ENCODE measurements at places on chromosomes 11 and 22.

DNA sequence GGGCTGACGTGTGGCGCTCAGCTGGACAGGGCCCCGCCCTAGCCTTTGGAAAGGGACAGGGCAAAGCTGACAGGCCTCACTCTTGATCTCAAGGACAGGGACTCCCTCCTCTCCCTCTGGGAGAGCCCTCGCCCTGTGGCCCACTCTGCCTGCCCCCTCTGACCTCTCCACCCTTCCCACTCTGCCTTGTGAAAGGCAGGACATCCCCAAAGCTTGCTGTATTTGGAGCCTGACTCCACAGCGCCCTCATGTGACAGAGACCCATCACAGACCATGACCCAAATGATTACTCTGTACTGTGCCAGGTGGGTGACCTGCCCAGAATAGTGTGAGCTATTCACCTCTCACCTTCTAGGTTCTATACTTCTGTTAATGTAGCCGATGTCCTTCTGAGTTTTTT is 18.8 kb downstream of the P2RY2 start:
- DNase-seq: no peak

DNA sequence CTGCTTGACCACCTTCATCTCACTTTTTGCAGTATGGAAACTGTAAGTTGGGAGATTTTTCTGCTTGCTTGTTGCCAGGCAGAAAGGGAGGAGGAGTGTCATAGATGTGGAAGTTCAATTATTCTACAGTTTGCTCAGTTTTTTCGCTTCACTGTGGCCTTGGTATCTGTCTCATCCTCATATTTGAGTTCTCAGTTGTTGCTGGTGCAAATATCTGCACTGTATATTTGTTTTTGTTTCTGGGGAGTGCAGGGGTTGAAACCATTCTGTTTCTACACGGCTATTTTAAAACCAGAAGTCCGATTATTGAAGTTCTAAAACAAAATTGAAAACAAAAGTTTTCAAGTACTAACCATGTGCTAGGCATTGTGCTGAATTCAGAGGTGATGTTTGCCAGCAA is 153.4 kb downstream of the JRKL start:
- DNase-seq: no peak

GRCh38 chr11:33701302-33702230 is 940 bp upstream of the C11orf91 start:
- no peak for DNase-seq

- DNase-seq: no peak
Measured at GRCh38 chr11:1027483-1028290, 8.8 kb downstream of the MUC6 start.

DNA sequence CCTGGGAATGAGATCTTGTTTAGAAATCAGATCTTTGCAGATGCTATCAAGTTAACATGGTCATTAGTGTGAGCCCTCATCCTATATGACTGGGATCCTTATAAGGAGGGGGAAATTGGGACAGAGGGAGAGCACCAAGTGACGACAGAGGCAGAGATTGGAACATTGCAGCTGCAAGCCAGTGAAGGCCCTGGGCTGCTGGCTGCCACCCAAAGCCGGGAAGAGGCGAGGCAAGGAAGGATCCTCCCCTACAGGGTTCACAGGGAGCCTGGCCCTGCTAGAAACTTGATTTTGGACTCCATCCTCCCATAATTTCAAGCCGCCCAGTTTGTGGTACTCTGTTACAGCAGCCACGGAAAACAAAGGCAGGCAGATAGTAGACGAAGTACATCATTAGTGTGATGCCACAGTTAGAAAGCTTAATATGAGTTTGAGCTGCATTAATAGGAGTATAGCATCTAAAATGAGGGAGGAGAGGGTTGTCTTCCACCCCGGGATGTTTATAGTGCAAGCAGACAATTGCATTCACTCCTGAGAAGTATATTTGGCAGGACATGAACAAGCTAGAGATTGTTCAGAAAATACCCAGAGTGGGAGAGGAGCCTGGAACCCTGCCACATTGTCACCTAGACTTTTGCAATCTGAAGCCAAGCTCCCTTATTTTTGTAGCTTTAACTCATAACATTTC is 56.8 kb upstream of the CLMP start:
- DNase-seq: no peak

DNA sequence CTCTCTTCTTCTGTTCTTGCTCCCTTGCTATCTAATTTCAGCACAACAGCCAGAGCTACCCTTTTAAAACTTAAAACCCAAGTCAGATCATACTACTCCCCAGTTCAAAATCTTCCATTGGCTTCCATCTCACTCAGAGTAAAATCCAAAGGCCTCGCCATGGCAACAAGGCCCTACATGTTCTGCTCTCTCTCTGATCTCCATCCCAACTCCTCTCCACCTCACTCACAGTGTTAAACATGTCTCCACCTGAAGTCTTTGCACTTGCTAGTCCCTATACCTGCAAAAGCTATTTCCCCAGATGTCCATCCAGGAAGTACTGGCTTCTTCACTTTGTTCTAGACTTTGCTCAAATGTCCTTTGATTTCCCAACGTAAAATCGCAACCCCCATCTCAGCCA is 3.0 kb upstream of the GRAP2 start:
- DNase-seq: no peak

DNA sequence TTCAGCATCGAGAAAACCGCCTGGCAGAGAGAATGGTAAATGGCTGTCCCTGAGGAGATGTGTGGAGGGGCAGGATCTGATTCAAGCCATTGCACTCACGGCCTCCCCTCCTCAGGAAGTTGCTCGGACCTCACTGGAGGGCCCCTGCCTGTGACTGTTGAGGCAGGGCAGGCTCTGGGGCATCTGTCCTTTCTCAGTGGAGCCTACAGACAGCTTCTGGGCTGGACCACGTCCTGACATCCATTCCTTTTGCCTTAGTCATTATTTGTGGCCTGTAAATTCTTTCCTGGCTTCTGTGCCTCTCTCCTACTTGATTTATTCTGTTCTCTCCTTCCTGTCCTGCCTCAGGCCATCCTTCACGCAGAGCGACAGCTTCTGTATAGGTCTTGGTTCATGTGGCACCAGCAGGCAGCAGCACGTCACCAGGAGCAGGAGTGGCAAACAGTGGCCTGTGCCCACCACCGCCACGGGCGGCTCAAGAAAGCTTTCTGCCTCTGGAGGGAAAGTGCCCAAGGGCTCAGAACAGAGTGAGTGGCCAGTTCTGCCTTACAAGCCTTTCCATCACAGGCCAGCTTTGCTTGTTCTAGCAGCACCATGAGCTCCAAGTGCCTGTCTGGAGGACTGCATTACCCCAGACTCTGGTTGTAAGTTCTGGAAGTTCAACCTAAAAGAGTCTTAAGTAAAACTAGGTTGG is 59.6 kb downstream of the PISD start:
- no peak for DNase-seq

- DNase-seq: no peak
Measured at GRCh38 chr11:72570893-72571661, 103.1 kb downstream of the PDE2A start.

DNA sequence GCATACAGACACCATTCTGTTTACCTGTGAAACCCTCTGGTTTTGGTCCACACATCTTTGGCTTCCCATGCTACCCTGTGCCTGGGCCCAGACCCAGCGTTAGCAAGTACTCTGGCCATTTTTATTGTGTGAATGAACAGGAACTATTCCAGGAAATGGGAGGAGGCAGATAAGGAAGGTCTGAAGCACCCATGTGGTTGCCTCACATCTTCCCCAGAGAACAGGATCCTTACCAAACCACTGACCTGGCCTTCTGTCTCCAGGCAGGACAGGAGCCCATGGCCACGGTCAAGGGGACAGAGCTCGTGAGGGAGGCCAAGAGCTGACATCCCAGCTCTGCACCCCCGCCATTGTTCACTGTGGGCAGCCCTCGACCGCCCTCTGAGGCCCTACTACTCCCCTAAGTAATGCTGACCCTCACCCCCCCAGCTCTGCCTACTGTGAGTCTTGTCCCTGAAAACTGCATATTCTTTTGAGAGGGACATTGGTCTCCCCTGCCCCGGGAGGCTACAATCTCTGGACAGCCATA is 97.7 kb upstream of the TP53I11 start:
- DNase-seq: no peak

DNA sequence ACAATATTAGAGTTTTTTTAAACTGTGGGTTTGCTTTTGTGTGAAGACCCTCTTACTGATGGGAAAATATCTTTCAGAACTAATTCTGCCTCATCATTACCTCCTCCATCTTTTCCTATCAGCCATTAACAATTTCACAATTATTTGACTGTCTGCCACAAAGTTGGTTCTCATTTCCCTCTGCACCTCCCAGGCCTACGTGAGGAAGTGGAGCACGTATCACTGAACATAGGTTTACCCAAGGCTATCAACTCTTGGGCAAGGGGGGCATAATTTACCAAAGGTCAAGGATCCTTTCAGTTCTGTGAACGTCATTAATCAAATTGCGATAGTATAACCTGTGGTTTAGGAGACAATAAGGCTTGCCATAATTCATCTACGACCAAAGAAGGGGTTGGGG is 60.0 kb downstream of the LIF start:
- DNase-seq: no peak

DNA sequence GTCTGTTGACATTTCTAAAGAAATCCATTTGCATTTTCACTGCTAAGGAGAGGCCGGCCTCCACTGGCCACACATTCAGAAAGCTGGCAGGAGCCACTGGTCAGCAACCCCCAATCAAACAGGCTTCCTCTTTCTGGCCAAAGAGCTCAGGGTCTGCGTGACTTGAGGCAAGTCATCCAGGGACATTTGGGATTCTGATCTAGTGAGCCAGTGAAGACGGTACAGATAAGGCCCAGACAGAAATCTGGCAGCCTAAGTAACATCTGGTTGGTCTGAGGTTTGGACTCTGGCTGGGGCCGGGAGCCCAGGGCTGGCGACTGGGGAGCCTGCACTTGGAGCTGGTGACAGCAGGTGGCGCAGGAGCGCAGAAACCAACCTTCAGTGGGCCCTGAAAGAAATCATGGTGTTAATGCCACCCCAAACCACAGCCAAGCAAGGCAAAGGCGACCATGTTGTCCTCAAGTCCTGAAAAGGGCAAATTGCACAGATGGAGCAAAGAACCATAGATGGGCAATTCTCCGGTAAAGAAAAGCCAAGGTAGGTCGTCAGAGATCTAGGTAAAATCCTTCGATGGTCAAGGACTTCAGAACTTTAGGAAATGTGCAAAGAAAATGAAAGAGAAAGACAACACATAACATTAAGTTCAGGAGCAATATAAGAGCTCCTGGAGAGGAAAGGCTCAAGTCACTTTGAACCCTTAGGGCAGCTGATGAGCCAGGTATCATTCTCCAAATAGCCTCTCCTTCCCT is 99.4 kb upstream of the BLID start:
- no peak for DNase-seq

GRCh38 chr11:117026593-117027330 is 71.5 kb downstream of the SIK3 start:
- no peak for DNase-seq

DNA sequence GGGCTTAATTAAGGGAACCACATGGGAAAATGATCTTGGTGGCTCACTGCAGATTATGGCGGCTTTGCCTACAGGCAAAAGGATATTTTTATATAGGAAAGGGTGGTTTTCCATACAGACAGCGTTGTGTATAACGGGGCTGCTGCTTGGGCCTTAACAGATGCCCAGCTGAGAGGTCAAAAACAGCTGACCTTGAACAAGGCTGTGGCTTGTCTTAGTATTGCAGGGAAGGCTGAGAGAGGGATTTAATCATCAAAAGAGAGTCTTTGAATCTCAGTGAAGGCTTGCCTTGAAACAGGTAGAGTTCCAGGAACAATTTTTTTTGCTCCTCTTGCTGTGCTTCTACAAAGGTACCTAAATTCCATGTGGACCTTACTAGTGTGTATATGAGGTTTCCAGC is 301.6 kb upstream of the C11orf87 start:
- no peak for DNase-seq

- DNase-seq: no peak
Measured at GRCh38 chr11:61358566-61358965, 3.1 kb downstream of the CYB561A3 start.

DNA sequence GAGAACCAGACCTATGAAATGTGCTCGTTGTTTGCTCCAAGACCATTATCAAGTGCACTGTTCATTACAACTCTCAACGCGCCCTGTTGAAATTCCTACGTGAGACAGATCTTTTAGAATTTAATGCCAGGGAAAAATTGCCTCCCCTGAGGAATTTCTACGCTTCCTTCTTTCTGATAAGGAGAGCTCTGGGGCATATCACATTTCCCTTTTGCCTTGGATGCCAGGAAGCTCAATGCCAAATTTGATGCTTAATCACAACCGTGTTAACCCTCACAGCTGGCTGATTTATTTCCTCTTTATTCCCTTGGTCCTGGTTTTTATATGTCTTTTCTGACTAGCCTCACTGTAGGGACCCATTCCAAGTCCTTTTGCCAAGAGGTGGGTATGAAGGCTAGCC is 109.4 kb downstream of the MICAL2 start:
- DNase-seq: no peak

GRCh38 chr11:80862011-80862410 is 1421.2 kb upstream of the TENM4 start:
- no peak for DNase-seq

GRCh38 chr11:88363648-88364065 is 26.1 kb upstream of the CTSC start:
- no peak for DNase-seq

DNA sequence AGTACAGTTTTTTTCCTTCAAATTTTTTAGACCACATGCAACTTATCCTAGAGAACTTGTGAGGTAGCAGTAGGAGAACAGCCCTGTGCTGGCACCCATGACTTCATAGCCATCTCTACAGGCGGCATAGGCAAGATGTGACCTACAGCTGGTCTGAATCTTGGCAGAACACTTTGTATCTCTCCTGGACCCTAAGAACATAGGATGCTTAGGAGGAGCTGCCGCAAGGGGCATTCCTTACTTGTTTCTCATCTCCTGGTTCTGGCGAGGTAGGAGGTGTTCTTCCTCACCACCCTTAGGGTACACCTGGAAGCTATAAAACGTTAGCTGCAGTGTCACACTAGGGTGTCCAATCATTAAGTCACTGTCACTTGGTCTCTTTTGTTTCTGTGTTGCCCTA is 16.4 kb downstream of the CWC15 start:
- no peak for DNase-seq

- no peak for DNase-seq
Measured at GRCh38 chr11:65868076-65868667, 4.4 kb downstream of the EFEMP2 start.

DNA sequence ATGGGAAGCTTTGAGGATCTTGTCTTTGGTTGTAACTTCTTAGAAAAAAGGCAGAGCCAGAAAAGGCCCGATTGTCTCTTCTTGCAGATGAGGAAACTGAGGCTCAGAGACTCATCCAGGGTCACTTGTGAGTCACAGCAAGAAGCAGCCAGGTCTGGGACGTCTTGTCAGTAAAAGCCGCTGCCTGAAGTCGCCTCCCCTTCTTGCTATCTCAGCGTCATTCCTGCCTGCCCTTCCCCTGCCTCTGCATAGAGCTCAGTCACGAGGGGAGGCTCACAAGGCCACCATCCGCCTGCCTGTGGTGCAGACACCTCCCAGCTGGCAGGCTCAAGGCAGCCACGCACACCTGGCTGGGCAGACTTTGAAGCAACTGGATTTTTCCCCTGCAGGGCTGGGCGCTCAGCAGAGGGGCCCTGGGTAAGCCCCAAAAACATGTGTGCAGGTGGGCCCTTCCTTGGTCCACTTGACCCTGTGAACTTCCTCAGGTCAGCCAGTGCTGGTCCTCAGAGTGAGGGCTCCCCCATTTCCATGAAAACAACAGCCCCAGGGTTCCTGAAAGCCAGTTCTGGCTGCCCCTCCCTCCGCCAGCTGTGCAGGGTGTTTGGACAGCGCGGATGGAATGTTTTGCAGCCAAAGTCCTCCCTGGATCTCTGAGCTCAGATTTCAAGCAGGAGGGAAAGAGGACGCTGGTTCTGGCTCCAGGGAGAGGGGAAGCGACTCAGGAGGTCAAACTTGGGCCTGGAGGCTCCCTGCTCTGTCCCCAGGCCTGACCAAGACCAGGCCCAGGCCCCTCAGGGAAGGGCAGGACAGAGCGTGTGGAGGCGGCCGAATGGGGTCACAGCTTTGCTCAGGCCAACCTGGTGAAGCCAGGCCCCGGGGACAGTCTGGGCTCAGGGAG is 6.0 kb upstream of the RAB3IL1 start:
- DNase-seq: no peak

Measured in NCI-H1436 treated with DMSO at 0.1 percent for 48 hours (cell line).